Iris pigment epithelial cell (primary cell): ENCODE measurements at places on chromosomes 11 and 22.

- peak; percentile 66 for DNase-seq
Observed at GRCh38 chr11:86663761-86664160, 8.7 kb downstream of the ME3 start.

- DNase-seq: no peak
Observed at GRCh38 chr11:65382804-65383368, 440 bp upstream of the SLC25A45 start.

DNA sequence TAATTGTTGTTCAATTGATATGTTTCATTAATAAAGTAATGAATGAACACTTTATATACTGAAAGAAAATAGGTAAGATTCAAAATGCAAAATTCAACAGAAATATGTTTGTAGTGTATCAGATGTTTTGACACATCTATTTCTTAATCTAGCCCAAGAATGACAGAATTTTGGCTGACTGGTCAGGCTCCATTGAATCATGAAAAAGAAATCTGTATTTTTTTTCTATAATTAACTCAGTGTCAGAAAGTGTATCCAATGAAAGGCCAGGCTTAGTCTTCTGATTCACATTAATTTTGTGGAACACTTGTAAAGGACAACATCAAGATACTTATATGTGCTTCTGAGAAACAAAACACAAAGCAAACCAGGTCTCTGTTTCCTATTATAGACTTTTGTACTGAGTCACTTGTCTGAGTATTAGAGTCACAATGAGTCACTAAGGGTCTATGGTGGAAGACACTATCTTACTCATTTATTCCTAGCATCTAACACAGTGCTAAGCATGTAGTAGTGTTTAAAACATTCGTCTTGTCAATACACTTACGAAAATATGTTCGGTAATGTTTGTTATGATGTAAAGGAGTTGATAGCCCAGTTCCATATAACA lies 297.7 kb upstream of the CCDC90B start:
- peak; percentile 81 for DNase-seq

DNA sequence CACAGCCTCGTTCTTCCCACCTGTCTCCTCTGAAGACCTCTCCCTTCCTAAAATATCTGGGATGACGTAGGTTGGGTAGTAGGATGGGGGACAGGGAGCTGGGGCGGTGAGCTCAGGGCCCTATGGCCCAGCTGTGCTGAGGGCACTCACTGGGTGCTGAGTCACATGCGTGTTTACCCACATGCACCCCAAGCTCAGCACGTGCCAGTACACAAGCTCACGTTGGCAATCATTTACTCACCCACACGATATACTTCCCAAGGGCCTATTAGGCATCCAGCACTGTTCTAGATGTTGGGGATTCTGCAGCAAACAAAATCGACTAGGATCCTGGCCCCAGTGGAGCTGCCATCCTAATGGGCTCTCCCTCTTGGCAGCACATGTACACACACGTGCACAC lies 28.7 kb downstream of the ARAP1 start:
- no peak for DNase-seq

DNA sequence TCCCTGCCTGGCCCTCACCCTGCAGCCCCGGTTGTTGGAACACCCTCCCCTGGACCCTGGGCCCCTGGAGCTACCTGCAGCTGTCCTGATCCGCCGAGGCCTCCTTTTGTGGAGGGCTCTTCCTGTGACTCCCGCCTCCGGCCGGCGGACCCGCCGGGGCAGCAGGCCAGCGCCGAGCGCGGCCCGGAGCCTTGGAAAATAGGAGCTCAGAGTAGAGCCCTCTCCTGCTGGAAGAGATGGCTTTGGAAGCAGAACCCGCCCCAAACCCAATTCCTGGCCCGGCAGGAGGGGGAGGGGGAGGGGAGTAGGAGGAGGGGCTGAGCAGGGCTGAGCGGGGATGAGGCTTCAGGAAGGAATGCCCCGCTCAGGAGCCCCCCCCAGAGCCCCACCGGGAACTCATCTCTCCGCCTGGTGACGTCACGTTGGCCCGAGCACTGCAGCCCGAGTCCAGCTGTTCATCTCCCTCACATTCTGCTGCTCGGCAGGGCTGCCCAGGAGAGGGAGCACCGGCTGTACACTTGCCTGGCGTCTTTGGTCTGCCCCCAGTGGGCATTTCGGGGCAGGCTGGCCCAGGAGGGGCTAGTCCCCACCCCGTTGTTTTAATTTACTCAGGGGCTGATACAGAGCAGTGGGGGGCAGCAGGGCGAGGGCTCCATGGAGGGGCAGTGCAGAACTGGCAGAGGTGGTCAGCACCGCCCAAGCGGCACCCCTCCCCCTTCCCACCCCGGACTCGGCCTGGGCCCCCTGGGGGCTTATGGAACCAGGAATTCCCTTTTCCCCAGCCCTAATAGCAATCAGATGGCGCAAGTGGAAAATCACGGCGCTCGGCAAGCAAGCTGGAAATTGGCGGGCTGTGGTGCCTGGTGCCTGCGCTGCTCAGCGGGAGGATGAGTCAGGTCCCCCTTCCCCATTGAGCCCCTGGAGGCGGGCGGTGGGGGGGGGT lies at the start of gene MRGPRF:
TSS of gene MRGPRF (minus strand) at position 238 of the 943 bp plus-strand sequence. CDS start 3,345 bp downstream, outside the sequence.
- peak; percentile 54 for DNase-seq

DNA sequence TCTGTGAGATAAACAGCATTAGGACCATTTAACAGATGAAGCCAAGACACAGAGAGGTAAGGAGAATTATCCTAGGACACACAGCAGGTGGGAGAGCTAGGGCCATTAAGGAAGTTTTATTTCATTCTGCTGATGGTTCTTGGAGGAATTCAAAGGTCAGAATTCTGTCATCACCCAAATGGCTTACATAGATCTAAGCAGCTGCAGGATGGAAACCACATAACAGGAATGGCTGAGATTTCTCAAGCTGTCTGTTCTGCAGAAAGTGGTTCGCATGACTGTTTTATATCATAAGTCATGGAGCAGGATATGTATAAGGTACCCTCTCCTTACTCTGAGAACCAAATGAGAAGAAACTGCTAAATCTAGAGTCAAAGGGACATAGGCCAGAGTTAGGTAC lies 163.2 kb upstream of the NARS2 start:
- no peak for DNase-seq

- no peak for DNase-seq
Observed at GRCh38 chr11:107508201-107508857, 50.7 kb upstream of the CWF19L2 start.

DNA sequence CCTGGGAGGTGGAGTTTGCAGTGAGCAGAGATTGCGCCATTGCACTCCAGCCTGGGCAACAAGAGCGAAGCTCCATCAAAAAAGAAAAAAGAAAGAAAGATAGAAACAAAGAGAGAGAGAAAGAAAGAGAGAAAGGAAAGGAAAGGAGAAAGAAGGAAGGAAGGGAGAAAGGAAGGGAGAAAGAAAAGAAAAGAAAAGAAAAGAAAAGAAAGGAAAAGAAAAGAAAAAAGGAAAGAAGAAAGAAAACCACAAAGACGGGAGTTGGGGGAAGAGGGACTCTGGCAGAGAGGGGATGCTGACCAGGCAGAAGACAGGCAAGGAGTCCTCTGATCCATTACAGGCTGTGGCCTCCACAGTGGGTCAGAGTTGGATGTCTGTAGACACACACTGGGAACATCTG lies 18.8 kb upstream of the SLCO2B1 start:
- no peak for DNase-seq

DNA sequence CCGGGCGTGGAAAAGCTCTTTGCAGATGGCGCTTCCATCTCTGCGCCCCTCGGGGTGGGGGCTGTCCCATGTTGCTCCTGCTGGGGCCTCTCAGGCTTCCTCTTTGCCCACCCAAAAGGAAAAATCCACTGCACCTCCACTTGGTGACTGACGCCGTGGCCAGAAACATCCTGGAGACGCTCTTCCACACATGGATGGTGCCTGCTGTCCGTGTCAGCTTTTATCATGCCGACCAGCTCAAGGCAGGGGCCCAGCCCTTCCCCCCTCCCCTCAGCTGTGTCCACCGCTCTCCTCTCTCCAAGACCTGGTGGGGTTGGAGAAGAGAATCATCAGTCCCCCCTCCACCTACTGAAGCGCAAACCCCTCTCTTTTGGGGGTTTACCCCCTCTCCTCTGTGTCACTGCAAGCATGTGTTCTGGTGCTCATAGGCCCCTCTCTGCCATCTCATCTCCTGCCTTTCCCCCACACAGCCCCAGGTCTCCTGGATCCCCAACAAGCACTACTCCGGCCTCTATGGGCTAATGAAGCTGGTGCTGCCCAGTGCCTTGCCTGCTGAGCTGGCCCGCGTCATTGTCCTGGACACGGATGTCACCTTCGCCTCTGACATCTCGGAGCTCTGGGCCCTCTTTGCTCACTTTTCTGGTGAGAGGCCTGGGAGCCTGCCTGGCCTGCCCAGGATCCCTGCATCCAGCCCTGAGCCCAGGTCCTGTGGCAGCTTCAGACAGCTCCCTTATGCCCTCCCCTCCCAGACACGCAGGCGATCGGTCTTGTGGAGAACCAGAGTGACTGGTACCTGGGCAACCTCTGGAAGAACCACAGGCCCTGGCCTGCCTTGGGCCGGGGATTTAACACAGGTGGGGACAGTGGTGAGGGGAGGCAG lies 1.8 kb downstream of the LARGE2 start:
- DNase-seq: no peak

DNA sequence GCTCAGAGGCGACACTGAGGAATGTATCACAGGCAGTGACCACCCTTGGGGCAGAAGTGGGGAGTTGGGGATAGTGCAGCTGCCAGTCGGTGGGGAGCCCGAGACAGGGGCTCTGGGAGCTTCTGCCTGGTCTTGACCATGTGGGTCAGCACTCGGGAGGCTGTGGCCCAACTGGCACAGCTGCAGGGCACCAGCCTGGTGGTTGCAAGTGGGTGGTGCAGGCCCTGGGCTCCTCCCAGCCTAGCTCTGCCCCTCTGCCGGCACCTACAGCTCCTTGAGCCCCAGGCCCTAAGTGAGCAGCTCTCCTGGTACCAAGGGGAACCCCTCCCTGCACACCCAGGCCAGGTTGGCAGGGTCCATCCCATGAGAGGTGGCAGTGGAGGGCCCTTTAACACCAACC lies 12.6 kb upstream of the RASL10A start:
- DNase-seq: no peak

DNA sequence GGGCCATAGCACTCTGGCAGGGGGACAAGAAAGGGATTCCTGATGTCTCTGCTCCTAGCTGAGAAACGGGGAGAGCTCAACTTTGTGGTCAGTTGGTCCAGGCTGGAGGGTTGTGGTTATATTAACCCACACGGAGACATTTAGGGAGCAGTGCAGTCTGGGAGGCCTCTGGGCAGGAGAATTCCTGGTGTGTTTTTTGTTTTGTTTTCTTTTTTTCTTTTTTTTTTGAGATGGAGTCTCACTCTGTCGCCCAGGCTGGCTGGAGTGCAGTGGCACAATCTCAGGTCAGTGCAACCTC lies 88.0 kb upstream of the SHISAL1 start:
- DNase-seq: no peak

DNA sequence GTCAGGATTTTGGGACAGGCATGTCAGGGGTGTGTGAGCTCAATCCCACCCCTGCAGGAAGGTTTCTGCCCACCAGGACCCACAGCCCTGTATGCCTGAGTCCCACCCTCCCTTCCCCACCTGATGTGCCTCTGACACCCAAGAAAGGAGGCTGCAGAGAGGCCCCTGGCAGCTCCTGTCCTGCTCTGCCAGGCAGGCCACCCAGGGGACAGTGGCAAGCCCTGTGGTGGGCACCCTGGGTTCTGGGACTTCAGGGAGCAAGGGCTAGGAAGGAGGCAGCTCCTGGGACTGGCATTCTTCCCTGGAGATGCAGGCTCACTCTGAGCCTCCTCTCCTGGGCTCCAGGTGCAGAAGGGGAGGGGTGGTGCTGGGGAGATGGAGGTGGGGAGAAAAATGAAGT lies 234.5 kb upstream of the B3GAT1 start:
- DNase-seq: no peak

DNA sequence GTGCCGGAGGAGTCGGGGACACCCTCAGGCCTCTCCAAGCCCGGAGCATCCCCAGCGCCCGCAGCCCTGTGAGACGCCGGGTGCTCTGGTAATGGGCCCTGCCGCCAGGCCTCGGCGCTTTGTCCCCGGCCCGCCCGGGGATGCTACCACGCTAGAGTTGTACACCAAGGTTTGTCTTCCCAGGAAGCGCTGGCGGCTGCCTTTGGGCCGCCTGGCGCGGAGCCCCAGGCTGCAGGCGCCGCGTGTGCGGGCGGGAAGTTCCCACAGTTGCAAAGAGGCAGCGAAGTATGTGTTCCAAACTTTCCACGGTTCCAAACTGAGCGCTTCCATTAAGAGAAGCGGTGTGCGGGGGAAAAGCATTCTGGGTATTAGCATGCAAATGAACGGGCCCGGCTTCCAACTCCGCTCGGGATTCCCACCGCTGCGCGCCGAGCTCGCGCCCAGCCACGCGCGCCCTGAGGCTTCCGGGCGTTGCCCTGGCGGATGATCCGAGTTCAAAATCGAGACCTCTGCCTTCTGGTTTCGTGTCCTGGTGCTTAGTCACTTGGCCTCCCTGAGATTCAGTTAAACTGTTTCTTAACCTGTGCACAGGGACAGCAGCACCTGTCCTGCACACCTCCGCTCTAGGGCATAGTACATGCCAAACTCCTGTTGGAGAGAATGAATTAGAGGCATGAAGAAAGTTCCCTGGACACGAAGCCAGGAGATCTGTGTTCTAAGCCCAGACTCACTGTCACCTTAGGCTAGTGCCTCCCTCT lies 1.3 kb upstream of the PATZ1 start:
- peak; percentile 77 for DNase-seq

DNA sequence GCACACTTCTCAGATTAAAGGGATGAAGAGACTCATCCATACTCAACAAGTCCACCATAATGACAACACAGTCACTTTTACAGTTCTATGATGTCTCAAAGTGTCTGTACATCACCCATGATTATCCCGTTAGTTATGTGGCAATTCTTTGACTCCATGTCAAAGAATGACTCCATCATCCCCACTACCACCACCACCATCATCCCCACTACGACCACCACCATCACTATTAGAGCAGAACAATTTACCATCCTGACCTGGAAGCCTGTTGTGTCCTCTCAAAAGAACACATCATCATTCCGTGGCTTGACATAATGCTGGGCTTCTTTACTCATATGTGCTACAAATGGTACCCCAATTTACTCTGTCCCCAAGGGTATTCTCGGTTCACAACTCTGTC lies 13.7 kb downstream of the PRR5L start:
- DNase-seq: no peak

- DNase-seq: peak; percentile 98
Observed at GRCh38 chr22:46934746-46935491, 172.5 kb downstream of the TBC1D22A start.

- no peak for DNase-seq
Observed at GRCh38 chr22:41862530-41863266, 29.8 kb downstream of the SREBF2 start.

GRCh38 chr11:37230865-37231264 lies 632.8 kb upstream of the RAG2 start:
- no peak for DNase-seq
